ENCODE measurements at places on chromosomes 2 and 18.

DNA sequence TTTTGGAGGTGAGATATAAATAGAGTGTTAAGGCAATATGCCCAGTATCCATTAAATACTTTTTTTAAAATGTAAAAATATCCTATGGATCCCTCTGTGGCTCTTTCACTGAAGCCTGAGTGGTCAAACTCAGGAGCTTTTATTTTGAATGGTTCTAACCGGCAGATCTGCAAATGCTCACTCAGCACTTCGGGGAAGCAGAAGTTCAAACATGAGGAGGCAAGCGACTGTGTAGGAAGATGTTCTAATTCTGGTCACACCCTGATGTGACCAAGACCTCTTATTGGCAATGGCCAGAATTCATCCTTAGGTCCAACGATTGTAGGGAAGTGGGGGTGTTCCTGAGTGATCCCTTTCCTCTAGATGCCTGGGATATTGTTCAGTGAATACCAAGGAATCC lies 168.8 kb downstream of the CDCA7 start:
- DNase-seq: no peak

- no peak for DNase-seq
Measured at GRCh38 chr2:168183308-168183997, 63.9 kb downstream of the STK39 start.

DNA sequence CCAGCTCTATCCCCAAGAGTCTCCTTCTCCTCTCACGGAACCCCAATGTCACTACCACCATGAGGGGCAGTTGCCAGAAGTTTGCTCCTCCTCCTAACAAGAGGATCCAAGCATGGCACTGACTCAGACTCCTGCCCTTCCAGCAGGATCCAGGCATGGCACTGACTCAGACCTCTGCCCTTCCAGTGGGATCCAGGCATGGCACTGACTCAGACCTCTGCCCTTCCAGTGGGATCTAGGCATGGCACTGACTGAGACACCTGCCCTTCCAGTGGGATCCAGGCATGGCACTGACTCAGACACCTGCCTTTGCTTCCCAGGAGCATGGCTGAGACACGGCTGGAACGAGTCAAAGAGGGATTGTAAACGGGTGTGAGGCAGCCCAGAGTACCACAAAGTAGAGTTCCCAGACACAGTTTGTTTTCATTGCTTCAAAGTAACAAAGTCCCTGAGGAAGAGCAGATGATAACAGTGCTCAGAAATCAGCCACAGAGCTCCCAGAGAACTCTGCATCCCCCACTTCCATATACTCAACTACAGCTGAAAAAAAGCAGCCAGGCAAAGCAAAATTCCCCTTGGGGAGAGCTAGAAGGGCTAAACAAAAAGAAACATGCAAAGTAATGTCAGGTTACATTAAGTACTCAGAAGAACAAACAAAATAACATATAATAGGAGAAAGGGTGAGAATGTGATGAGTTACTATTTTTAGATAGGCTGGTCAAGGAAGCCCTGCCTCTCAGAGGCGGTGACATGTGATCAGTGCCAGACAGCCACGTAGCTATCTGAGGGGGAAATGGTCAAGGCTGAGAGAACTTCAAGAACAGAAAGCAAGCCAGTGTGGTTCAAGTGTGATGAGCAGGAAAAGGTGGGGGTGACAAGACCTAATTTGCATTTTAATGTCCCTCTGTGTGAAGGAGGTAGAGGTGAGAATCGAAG lies 3.0 kb downstream of the BUB1 start:
- peak; percentile 21 for DNase-seq

DNA sequence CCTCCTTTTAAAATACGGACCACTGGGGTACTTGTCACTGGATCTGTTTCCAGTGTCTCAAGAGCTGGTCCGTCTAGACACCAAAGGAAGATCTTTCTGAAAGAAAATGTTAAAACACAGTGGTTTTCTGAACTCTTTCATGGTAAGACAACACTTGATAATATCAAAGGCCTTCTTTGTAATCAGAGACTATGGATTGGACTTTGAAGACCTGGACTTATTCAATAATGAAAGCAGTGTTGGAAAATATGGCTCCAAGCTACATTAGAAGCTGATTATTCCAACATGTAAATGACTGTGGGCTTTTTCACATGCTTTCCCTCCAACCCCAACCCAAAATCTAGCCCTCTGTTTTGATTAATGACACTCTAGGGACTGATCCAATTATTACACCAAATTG lies 329.4 kb upstream of the LYPD1 start:
- no peak for DNase-seq

DNA sequence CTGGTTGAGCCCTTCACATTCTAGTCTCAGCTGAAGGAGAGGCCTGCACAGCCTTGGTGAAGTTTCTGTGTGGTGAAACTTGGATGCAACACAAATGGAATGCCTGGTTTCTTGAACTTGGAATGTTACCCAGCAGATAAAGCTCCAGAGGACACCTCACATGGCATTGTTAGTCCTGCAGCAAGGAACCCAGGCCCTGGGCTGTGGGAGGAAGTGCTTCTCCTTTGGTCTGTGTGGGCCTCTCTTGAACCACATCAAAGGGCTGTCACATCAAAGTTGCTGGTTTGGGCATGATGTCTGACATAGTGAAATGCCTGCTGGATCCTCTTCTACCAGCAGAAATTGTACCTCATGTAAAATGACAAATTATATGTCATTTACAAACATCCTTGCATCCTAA lies 198.5 kb downstream of the FHOD3 start:
- DNase-seq: no peak

DNA sequence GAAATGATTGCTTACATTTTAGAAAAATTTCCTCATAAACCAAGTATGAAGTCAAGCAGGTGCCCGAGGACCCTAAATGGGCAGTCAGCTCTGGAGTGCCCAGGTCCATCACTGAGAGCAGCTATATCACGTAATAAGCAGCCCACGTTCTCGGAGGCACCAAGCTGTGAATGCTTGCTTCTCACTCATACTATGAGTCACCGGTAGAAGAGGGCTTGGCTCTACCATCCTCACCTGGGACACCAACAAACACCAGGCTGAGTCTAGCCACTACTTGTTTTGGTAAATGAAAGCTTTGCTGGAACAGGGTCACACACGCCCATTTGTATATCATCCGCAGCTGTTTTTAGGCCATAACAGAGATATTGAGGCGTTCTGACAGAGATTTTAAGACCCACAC lies 207.5 kb downstream of the SEPTIN10 start:
- no peak for DNase-seq

All from stimulated activated CD8-positive, alpha-beta memory T cell treated with anti-CD3 and anti-CD28 coated beads, Interleukin-4, amount 100 ng/mL, for 1 hour (primary cell).